ENCODE measurements at places on chromosomes 5 and 9.

DNA sequence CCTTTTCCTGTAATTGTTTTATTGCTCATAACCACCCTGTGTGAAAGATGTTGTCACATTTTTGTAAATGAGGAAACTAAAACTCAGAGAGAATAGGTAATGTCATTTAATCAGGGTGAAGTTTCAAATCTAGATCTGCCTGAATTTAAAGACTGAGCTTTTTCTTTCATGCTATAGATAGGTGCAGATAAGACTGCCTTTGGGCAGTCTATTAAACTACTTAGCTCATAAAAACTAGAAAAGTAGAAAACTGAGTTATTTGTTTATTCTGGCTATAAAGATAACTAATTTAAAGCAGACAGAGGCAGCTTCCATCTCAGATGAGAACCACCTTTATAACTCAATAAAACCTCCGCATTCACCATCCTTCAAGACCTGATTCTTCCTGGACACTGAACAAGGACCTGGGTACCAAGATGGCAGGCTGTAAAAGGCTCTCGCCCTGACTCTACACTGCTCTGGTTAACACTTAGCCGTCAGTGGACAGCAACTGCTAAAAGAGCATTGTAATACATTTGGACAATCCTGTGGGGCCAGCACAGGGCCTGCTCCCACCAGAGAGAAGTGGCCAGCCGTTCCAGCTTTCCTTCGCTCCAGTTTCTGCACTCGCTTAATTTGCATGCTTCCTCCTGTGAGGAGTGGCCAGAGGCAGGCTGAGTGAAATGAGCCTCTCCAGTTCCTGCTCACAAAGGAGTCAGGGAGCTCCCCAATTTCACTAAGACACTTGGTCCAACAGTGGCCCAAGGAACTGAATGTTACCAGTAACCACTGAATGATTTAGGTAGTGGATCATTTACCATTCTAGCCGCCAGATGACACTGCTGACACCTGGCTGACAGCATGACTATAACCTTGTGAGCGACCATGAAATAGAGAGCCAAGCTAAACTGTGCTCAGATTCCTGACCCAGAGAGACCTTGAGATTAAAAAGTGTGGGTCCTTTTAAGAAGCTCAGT, 566.4 kb downstream of the EFNA5 start:
- DNase-seq, result no peak

GRCh38 chr5:61964201-61964600, 341.8 kb upstream of the KIF2A start:
- no peak for DNase-seq

DNA sequence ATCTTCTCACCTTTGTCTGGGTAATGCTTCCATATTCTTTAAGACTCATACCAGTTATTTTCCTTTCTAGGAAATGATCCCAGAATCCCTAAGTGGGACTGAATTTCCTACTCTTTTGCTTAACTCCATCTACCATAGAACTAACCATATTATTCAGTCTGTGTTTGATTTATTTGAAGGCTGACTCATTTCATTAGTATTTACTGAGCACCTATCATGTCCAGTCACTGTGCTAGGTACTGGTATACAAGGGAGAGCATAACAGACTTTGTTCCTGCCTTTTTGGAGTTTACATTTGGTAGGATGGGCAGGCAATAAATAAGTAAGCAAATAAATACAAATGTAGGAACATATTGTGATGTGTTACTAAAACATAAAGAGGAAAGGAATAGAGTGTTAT, 4.3 kb downstream of the NPR2 start:
- no peak for DNase-seq

DNA sequence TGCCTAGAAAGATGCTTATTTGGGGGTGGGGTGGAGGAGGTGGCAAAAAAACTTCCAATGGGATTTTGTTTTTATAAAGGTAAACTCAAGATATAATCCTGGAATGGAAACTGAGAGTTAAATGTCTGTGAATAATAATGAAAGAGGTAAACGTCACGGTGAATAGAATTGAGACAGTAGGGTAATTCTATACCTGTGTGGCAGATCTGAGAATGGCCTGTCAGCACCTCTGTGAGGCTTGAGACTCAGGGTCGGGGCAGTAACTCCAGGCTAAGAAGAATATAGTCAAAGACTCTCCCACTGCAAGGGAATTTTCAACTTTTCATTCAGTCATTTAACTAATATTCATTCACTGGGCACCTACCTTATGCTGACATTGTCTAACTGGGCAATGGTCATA, 581.2 kb upstream of the ZNF608 start:
- no peak for DNase-seq

GRCh38 chr9:8284884-8285283, 485.3 kb upstream of the DMAC1 start:
- no peak for DNase-seq

All from HFF-Myc (cell line).